ENCODE measurements at places on chromosomes 1 and 21. TPM values are rescaled to one million over a fixed set of nuclear protein-coding genes. Genes with fewer than 3 reads are reported as not detected.

CHI3L2 gene
- 0.22 TPM for total RNA-seq

FAM110D gene
- under 0.01 TPM for total RNA-seq

HES2 gene
- total RNA-seq, result under 0.01 TPM

CFAP107 gene
- total RNA-seq, result 0.12 TPM

SLC26A9 gene
- total RNA-seq, result not detected

PMF1 gene
- 28.9 TPM for total RNA-seq

ALX3 gene
- not detected for total RNA-seq

KCNJ6 gene
- total RNA-seq, result not detected

KCNC4 gene
- 10.9 TPM for total RNA-seq

NPHS2 gene
- not detected for total RNA-seq

RGS5 gene
- total RNA-seq, result 6.2 TPM

RAP1GAP gene
- 1.2 TPM for total RNA-seq

PLA2G4A gene
- total RNA-seq, result 26.8 TPM
